ENCODE measurements at places on chromosomes 3 and 15. TPM values are rescaled to one million over a fixed set of nuclear protein-coding genes. Genes with fewer than 3 reads are reported as not detected.

- DNase-seq: no peak
Observed at GRCh38 chr3:188231456-188231855, 77.5 kb downstream of the LPP start.

DNA sequence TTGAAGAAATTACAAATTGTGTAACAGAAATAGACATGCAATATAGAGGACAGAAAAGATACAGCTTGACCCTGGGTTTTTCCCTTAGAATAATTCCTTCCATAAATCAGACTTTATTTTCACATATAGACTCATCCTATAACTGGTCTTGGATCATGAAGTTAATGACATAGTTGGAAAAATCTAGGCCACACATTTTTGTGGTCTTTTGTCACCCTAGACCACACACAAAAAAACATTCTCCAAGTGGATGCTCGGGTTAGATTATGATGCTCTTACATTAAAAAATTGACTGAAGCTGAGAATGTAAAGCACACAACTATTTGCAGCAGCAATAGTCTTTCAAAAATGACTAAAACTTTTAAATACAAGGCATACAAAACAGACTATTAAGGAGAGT is 7.5 kb upstream of the PLA2G4D start:
- DNase-seq: no peak

DNA sequence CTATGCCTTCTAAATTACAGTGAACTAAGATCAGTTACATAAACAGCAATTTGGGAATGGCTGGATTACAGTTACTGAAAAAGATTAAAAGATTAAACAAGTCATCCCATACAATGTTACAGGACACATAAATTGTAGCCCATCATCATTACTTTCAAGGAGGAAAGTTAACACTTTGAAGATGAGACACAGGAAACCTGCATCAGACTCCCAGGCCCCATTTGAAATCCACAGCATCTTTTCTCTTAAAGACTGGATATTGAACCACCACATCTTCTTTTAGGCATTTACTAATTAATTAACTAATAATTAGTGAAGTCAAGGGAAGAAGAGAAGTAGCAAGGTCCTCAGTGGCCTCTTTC is 170.2 kb downstream of the PLCL2 start:
- DNase-seq: no peak

LRTM1 gene
- not detected for total RNA-seq

ZBBX gene
- not detected for total RNA-seq

DNA sequence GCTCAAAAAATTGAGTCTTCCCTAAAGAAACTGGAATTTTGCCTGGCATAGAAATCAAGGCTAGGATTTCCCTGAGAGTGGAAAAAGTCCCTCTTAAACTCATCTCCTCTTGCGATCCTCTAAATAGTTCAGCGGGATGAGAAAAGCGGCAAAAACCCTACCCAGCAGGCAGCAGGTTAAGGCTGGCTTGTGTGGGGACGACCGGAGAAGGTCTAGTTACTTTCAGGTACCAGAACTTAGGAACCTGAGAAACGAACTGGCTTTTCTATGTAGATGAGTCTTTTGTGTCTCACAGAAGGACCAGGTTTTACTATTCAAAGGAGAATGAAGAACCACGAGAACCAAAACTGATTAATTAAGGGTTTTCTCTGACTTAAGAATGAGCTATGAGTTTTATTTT is 523.7 kb upstream of the TGFBR2 start:
- no peak for DNase-seq

TGM5 gene
- 0.94 TPM for total RNA-seq

DNA sequence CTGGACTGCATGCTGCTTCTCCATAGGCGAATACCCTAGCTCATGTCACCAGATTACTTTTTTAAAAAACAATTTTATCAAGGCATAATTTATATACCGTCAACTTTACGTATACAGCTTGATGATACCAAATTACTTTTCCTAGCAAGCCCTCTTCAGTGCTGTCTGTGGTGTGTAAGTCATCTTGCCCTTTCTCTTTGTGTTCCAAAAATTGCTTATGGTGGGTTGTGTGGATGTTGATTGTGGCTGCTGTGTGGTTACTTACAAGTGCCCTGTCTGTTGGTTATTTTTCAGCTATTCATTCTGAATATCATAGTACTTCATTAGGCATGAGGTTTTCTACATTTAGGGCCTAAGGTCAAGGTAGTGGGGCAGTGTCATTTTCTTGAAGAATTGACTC is 12.8 kb downstream of the TMOD3 start:
- DNase-seq: no peak

DNA sequence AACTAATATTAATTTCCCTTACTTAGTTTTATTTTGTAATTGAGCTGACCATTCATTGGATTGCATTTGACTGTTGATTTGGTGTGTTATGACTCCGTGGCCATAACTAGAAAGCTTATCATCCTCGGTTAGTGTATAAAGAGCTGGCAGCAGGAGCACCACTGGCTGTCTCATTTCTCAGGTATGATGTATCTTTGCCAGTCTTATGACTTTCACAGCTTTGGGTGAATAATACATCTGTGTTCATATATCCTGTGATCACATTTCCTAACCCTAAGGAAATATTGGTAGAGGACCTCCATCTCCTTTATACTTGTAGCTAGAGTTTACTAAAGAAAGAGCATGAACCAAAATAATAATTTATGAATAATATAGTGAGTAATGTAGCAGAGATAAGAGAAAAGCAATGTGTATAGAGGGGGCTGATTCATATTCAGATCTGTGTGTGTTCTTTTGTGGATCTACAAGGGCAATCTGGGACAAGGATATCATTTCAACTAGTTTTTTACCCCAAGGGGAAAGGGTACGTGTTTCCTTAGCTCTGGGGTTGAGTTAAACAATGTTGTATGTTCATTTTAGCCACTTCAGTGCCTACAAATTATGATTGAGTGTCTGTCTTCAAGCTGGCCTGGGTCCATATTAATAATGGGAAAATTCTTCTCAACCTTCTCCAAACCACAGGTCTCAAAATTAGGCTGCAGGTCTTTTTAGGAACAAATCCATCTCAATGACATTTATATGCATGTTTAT is 901.7 kb downstream of the NTRK3 start:
- no peak for DNase-seq

- no peak for DNase-seq
Observed at GRCh38 chr3:196145468-196146262, 63.8 kb upstream of the TFRC start.

GRCh38 chr3:38158472-38158871 is 6.9 kb upstream of the OXSR1 start:
- no peak for DNase-seq

DNA sequence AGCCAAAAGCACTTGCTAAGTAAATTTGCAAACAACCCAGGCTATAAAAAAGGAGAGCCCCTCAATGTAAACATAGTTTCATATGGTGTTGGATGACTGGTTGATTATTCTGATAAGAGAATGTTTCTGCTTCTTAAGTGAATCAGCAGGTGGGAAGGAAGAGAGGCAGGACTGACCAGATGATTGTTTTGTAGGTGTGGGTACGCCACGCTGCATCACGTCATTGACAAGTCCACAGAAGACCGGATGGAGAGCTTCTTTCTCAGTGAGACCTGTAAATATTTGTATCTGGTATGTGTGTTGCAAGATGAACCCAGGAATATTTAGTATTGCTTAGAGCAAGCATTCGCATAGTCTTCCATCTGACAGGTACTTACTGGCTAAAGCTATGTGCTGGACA is 23.4 kb downstream of the EDEM1 start:
- no peak for DNase-seq

DNA sequence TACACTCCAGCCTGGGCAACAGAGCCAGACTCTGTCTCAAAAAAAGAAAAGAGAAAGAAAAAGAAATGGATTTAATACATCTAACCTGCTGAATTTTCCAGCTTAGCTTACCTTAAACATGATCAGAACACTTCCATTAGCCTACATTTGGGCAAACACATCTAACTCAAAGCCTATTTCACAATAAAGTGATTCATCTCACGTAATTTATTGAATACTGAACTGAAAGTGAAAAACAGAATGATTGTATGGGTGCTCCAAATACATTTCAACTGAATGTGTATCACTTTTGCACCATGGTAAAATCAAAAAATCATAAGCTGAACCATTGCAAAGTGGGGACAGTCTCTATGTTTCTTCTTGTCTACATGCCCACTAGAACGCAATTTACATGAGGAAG is 9.0 kb downstream of the PIK3R4 start:
- DNase-seq: no peak

PFKFB4 gene
- total RNA-seq: 4.0 TPM

DNA sequence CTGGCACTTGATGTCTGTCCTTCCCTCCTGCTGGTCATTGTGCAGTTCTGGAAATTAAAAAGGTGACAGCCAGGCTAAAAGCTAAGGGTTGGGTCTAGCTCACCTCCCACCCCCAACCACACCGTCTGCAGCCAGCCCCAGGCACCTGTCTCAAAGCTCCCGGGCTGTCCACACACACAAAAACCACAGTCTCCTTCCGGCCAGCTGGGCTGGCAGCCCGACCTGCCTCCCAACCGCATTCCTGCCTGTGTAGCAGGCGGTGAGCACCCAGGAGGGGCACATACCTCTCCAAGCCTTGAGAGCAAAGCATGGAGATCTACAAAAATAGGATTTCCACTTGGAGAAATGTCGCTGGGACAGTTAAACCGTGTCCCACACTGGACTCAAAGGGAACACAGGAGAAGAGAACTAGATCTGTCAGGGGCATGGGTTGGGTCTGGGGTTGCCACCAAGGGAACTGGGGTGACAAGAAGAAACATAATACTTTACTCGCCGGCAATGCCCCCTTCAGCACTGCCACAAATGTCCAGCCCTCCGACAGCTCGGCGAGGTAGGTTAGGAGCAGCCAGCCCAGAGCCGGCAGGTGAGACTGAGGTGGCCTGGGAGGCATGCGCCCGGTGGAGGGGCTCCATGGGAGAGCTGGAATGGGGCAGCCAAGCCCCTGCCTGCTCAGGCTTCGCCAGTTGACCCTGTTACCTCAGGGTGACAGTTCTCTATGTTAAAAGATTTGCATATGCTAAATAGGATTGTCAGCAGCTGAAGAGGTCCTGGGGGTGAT is 52.2 kb downstream of the EXOG start:
- no peak for DNase-seq

MELTF gene
- total RNA-seq: 19.4 TPM

GRCh38 chr3:60080648-60081047 is 1030.8 kb upstream of the CFAP20DC start:
- no peak for DNase-seq

GRCh38 chr3:112847692-112848091 is 1.0 kb upstream of the CD200R1L start:
- no peak for DNase-seq

- DNase-seq: no peak
Observed at GRCh38 chr3:39146083-39146501, 7.3 kb downstream of the CSRNP1 start.

DNA sequence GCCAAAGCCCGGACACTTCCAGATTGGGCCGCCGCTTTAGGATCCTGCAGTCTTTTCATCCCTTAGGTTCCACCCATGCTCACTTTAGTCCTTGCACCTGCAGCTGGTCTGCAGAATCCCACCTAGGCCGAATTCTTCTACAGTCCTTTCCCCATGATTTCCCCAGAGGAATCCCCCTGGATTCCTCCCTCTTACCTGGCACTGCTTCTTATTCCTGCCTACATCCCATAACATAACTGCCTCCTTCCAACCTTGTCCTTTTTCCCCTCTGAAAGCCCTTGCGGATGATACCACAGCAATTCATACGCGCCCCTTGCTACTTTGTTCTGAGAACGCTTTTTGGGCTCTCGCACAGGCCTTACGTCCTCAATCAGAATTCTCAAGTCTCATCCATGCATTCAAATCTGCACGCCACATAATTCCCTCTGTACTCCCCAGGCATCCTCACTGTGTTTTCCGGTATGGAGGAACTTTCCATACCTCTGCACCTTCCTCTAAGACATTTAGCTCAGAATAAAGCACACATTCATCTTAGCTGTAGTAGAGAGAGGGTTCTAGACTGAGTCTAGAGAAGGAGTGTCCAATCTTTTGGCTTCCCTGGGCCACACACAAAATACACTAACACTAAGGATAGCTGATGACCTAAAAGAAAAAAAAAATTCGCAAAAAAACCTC is 619 bp downstream of the EIF2AK4 start:
- DNase-seq: no peak
